ENCODE measurements at places on chromosomes 2 and 18.

- no peak for DNase-seq
These were observed 8.5 kb downstream of the KLHL30 start for GRCh38 chr2:238146884-238147544.

- DNase-seq = no peak
These were observed 341.5 kb upstream of the ATP5MC3 start for GRCh38 chr2:175523001-175523400.

DNA sequence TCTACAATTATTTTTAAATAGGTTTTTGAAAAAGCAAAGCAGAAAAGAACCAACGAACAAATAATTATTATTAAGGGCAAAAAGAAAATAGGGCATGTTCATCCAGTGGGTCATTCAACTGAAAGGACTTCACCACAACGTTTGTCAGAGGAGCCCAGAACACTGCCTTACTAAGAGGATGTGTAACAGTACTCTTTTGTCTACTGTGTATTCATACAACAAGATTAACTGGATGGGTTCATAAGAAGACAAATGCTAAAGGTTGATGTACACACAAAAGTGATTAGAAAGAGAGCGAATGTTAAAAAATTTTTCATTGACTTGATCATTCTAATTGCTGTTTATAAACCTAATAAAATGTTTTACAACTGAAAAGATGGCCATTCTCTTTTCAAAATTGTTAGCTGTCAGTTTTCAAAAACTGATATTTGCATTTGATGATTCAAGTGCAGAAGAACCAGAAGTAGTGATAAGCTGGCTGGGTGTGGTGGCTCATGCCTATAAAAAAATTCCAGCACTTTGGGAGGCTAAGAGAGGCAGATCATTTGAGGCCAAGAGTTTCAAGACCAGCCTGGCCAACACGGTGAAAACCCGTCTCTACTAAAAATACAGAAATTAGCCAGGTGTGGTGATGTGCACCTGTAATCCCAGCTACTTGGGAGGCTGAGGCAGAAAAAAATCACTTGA lies 33.1 kb downstream of the MGAT4A start:
- no peak for DNase-seq

DNA sequence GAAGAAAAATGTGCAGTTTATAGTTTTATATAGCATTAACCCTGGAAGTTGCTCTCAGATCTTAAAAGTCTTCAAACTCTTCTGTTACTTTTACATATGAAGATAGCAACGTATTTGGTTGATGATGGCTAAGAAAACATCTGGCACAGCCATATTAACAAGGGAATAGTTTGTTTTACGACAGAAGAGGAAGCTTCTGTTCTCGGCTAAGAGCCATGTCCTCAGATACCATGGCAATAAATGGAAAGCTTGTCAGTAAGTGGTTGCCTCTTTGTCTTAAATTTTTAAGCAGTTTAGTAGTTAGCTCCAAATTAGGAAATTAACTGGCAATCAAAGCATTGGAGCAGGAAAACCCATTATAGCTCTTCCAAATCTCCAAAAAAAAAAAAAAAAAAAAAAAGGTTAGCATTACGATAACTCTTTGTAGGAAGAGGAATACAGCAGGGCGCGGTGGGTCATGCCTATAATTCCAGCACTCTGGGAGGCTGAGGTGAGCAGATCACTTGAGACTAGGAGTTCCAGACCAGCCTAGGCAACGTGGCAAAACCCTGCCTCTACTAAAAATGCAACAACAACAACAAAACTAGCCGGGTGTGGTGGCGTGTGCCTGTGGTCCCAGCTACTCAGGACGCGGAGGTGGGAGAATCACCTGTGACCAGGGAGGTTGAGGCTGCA lies 4.5 kb upstream of the STON1 start:
- no peak for DNase-seq

DNA sequence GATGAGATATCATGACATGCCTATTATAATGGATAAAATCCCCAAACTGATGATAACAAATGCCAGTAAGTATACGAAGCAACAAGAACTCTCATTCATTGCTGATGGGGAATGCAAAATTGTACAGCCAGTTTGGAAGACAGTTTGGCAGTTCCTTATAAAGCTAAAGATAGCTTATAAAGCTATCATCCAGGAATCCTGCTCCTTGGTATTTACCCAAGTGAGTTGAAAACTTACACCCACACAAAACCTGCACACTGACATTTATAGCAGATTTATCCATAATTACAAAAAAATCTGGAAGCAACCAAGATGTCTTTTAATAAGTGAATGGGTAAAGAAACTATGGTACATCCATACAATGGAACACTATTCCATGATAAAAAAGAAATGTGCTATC lies 59.5 kb upstream of the FAM124B start:
- no peak for DNase-seq

GRCh38 chr2:129903586-129904425 lies 75.7 kb upstream of the RAB6C start:
- no peak for DNase-seq

DNA sequence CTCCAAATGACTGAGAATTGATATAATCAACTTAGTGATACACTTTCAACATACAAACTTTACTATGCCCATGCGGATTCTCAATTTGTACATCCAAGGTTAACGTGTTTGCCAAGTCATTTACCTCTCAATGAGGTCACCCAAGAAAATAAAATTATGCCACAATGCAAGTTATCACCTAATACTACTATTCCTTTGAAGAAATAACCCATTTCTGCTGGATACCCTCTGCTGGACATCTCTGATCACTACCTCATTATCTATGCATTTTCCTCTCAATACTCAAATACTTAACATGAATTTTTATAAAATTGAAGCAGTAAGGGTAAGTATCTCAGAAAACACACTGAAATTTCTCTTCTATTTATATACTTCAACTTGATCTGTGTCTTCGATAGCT lies 12.7 kb downstream of the HNRNPLL start:
- no peak for DNase-seq

- no peak for DNase-seq
These were observed 146.9 kb downstream of the METTL4 start for GRCh38 chr18:2424420-2424819.

DNA sequence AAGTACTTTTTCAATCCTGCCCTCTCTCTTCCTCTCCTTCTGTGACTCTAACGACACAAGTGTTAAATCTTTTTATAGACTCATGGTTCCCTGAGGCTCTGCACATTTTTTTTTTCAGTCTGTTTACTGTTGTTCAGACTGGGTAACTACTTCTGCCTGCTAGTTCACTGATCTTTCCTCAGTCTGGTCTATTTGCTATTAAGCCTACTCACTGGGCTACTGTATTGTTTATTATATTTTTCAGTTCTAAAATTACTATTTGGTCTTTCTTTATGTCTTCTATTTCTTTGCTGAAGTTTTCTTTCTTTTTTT lies 21.3 kb downstream of the PPP3R1 start:
- DNase-seq = no peak

Measured in retina (tissue), 1 donor.